Fibroblast of pulmonary artery (primary cell): ENCODE measurements at places on chromosomes 2 and 18.
A peak's percentile ranks its signal among the peaks of the same experiment; 100 is the strongest.

GRCh38 chr2:37648331-37649011 lies 23.0 kb downstream of the CDC42EP3 start:
- peak; percentile 61 for DNase-seq

GRCh38 chr2:99032786-99033185 lies 96.8 kb upstream of the CRACDL start:
- DNase-seq, result no peak

DNA sequence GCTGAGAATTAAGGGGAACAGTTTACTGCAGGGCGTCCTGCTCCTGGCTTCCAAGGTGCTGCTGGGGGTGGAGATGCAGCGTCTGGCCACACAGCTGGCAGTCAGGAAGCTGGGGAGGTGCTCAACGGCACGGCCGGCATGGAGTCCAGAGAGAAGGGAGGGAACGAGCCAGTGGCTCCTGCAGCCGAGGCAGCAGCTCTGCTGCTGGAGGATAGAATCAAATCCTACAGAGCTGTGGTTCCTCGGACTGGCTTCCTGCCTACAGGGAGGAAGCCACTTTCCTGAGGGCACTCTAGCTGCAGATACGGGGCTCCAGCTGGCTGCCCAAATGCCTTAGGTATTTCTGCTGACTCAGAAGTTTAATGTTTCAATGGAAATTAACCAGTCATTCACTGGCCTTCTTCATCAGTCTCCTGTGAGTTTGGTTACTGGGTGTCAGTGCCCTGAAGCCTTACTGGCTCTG lies 266.3 kb downstream of the TWIST2 start:
- DNase-seq, result peak; percentile 44

DNA sequence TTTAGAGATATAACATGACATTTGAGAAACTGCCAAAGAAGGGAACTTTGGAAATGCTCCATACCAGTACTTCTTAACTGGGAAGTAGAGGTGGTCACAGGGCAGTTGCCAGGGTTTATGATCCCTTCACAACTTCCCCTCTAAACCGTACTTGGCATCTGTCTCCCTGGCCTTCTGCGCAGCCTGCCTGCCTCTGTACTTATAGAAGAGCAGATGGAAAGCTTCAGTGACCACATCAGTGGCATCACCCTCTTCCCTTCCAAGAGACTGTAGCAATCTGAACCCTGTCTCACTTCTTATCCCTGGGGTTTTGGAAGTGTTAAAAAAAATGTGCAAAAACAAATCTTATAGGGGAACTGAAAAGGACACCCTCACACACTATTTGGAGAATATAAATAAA lies 64.1 kb downstream of the EIF2AK3 start:
- peak; percentile 69 for DNase-seq

- no peak for DNase-seq
Observed at GRCh38 chr2:73174244-73174643, 28.1 kb upstream of the NOTO start.

DNA sequence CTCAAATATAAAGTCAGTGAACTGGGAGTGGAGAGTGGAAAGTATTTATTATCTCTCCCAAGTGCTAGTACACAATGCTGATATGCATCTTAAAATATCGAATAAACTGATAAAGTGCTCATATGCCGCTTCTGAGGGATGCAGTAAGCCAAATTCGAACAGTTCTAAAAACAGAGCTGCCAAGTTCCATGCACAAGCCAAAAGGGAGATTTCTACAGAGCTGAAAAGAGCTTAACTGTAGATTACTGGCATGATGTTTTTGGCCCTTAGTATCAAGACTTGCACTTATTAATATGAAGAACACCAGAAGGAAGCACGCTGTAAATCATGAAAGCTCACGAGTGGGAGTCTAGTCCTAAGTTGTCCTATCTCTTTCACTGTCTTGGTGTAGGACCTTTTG lies 7.9 kb downstream of the TMEFF2 start:
- no peak for DNase-seq

- DNase-seq, result no peak
Observed at GRCh38 chr2:42202634-42203008, 33.5 kb downstream of the EML4 start.

DNA sequence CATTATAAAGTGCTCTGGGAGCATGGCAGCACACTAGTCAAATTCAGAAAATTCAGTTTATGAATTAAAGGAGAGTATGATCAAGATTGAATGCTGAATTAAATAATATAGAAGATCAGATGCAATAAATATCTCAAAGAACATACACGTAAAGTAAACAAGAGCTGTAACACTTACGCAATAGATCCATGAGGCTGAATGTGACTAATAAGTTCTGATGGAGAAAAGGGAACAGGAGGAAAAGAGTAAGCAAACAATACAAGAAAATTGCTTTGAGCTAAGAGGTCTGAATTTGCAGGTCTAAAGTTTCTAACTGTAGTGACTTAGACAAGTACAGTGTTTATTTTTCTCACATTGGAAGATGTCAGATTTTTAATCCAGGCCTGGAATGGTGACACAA lies 646.7 kb upstream of the ZNF804A start:
- peak; percentile 18 for DNase-seq

DNA sequence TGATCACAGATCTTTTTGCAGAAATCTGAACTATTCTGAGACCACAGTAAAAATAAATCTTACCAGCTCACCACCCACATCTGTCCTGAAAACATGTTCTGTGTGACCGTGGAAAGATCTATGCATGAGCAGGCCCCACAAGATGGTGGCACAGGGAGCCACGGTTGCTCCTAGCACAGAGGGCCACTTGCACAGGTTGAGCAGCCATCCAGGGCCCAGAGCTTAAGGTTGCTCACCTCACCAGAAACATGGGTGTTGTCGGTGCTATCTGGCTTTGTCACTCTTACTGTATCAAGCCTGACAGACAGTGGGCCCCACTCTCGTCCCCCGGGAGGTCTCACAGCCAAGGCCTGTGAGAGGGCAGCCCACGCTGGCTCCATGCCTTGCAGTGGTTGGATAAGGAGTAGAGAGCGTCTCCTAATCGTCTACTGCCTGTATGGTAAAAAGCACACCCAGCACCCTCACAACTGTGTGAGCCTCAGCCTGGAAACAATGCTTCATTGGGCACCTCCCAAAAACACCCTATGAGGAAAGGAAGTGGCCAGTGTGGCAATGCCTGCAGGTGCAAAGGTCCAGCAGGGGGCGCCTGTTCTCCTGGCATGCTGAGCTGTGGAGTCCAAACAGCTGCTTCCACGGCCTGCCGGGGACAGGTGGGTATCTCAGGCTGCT lies 19.6 kb downstream of the TUBB6 start:
- peak; percentile 88 for DNase-seq

- DNase-seq, result no peak
Observed at GRCh38 chr18:5058768-5059695, 138.0 kb downstream of the AKAIN1 start.

GRCh38 chr18:34947711-34948125 lies 93.5 kb upstream of the MAPRE2 start:
- peak; percentile 39 for DNase-seq

- DNase-seq, result peak; percentile 96
Observed at GRCh38 chr2:238644095-238645081, 203.5 kb upstream of the TWIST2 start.

- peak; percentile 8 for DNase-seq
Observed at GRCh38 chr2:232632904-232633412, 446 bp upstream of the EFHD1 start.

- no peak for DNase-seq
Observed at GRCh38 chr2:109384308-109385271, 229.2 kb downstream of the SEPTIN10 start.

DNA sequence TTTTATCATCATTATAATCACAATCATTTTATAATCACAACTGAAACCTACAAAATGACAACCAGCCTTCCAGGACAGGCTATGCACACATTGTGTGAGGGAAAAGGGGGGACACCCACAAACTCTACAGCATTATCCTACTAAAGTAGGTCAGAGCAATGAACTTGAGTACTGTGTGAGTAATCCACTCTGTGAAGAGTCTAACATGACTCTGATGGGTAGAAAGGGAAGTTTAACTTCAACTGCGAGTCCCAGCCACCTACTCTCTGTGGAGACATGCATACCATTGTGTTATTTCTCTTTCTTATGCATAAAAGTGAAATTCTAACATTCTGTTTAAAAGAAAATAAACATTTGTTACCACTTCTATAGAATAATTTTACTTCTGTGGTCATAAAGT lies 177.9 kb downstream of the ZNF516 start:
- DNase-seq, result no peak

DNA sequence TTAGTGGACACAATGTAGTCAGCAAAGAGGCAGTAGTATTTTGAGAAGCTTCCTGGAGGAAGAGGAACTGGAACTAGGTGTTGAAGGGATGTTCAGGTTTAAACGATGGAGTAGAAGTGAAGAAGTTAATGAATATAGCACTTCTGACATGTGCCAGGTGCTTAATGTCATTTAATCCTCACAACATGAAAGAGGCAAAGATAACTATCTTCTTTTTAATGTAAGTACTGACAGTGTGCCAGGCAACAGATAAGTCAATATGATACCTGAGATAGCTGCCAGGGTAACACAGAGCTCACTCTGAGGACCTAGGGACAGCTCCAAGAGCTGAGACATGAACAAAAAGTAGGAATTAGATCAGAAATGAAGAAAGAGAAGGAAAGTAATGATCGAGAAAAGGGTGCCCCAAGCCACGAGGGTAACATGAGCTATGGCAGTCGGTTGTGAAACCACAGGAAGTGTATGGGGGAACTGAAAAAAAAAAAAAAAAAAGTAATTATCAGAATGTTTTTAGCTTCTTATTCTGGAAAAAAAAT lies 140.7 kb downstream of the RNF144A start:
- no peak for DNase-seq

GRCh38 chr18:54250846-54251261 lies 18.5 kb upstream of the POLI start:
- no peak for DNase-seq

GRCh38 chr2:11781602-11782001 lies 35.2 kb downstream of the LPIN1 start:
- DNase-seq, result no peak

GRCh38 chr18:75553021-75553420 lies 125.5 kb upstream of the SMIM21 start:
- no peak for DNase-seq

DNA sequence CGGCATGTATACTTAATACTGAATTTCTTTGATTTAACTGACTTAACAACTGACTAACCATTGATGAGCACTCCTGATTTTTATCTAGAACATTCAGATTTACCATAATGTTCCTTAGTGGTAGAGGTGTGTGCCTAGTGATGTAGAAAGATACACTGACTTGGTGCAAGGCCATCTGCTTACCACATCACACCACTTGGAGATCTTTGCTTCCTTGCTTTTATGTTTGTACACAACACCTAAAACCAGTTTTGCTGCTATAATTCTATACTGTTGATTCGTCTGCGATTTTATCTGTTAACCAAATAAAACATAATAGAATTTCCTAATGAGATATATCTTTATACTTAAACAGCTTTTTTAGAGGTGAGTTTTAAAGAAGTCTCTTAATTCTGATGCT lies 3.9 kb upstream of the FARP2 start:
- DNase-seq, result no peak

DNA sequence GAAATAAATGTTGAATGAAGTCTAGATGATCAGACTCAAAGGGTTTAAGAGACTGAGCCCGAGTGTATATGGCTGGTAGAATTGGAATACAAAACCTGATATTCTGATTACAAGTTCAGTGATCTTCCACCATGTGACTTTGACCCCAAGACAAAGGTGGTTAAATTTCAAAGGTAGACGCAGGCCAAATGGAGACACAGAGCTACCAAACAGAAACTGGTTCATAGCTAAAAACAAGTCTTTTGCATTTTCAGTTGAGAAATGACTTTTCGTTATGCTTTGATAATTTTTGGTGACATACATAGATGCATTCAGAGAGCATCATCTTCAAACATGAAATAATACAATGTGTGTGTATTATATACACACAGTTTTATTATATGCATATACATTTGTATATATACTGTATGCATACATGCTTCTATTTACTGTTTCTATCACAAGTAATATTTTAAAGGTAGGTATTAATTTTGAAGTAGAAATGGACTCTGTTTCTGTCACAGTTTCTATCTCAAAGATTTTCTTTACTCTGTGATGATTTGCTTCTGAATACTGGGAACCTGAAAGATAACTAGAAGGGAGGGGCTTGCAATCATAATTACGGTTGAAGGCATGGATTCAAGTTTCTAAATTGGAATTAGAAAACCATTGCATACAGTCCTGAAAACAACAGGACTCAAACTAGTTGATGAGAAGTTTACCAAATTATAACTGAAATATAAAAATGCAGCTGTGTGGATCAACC lies 142.3 kb downstream of the ABCA12 start:
- DNase-seq, result no peak

- DNase-seq, result no peak
Observed at GRCh38 chr2:98301469-98301868, 44.8 kb upstream of the CNGA3 start.
